CD4-positive, alpha-beta T cell treated with Interleukin-12 subunit alpha and Interleukin-12 subunit beta, for 1 hour (primary cell): ENCODE measurements at places on chromosomes 7 and 10.

DNA sequence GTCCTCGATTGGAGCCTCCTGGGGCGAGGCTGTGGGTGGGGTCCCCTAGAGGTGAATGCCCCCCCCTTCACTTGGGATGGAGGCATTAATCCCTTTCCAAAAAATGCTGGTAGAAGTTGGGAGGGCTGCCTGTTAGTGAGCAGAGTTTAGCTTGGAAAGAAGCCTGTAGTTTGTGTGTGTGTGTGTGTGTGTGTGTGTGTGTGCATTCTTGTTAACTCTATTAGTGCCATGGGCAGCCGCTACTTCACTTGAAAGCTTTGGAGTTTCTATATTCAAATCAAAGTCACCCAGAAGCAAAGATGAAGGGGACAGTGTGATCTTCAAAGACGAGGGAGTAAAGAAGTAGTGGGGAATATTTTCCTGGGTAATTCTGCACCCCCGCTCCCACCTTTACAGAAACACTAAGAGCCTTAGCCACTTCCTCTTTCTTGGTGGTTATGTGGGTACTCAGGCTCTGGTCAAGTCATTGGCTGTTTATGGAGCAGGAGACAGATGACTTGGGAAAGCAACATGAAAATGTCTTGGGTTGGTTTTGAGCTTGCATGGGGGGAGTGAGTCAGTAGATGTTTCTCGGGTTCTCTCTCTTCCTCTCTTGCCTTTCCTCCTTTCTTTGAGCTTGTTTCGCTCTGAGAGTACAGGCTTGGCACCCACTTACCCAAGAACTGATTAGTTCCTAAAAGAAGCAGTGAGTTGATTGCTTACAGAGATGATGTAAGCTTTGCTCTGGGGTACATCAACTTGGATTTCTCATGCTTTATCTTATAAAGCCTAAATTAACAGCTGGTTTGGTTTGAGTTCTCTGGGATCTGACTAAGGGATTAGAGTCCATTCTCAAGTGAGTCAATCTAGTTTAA is 35.9 kb downstream of the TCF7L2 start:
- DNase-seq: no peak

GRCh38 chr7:98982686-98983085 is 104.4 kb downstream of the TRRAP start:
- no peak for DNase-seq

GRCh38 chr10:13496164-13496563 is 32.6 kb downstream of the BEND7 start:
- no peak for DNase-seq

DNA sequence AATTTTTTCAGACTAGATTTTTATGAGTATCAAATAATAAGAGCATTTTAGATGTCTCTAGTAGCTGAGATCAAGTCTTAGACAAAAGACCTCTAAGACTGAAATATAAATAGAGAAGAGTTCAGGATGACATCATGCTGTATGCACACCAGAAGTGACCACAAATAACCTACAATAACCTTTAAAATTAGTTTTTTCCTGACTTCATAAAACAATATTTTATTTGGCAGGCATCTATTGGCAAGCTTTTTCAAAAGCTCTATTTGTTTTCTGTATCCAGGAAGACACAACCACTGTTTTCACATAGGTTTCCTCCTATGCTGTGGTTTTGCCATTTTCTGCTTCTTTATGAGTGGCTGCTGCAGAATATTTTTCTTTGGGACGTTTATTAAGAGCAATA is 359.1 kb downstream of the CRPPA start:
- no peak for DNase-seq

GRCh38 chr7:148622887-148623585 is 32.5 kb downstream of the C7orf33 start:
- DNase-seq: no peak

DNA sequence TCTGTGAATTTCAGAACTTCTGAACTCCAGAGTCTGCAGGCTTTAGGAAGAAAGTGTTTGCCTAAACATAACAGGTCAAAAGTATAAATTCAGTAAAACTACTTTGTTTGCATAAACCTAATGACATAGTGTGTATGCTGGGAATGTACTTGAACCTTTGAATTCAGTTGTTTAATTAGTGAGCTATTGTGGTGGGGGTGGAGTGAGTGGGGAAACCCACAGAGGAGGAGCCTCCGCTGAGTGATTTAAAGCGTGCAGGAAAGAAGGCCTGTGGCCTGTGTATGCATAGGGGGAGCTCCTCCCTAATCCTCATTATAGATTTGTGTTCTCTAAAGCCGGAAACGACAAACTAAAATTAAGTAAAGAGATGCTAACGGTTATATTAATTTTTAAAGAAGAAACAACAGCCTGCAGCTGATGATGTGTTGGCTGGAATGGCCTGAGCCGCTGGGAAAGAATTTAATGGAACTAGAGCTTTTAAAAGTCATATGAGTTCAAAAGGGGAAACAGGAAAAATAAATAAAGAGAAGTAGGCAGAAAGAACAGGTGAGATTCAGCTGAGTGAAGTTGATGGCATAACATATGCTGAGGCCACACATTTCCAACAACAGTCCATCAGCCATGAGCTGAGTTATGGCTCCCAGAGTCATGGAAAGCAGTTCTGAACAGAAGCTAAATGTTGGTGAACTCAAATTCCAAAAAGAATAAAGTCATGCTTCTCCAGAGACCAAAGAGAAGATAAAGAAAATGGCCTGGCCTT is 595.0 kb downstream of the GRM8 start:
- DNase-seq: no peak

DNA sequence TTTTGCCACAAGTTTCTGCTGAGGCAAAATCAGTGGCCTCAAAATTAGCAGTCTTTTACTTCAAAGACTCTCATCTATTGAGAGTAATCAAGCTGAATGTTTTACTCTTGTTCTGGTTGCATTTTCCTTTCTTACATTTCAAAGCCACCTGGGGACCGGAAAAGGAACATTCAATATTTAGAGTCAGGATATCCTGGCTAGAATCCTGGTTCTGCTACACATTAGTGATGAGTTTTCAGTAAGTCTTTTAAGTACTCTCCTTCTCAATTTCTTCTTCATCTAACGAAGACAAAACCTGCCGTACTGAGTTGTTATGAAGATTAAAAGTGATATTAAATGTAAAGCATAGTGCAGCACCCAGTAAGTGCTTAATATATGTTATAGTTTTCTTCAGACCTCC is 52.5 kb downstream of the LAMB4 start:
- DNase-seq: no peak

DNA sequence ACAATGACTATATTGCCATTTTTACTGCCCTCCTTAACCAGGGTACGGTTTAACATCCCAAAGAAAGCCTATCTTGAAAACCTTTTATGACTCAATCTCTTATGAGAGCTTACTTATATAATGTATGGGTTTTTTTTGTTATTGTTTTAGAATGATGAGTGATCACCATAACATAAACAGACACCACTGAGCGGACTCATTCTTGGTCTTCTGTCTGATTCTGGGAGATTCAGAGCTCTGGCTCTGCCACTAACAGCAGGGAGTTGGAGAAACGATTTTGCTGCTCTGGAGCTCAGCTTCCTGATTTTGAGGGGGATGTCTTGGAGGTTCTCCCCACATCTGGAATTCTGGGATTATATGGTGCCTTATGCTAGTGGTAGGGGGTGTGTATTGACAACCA is 244.1 kb downstream of the FRMD4A start:
- no peak for DNase-seq

DNA sequence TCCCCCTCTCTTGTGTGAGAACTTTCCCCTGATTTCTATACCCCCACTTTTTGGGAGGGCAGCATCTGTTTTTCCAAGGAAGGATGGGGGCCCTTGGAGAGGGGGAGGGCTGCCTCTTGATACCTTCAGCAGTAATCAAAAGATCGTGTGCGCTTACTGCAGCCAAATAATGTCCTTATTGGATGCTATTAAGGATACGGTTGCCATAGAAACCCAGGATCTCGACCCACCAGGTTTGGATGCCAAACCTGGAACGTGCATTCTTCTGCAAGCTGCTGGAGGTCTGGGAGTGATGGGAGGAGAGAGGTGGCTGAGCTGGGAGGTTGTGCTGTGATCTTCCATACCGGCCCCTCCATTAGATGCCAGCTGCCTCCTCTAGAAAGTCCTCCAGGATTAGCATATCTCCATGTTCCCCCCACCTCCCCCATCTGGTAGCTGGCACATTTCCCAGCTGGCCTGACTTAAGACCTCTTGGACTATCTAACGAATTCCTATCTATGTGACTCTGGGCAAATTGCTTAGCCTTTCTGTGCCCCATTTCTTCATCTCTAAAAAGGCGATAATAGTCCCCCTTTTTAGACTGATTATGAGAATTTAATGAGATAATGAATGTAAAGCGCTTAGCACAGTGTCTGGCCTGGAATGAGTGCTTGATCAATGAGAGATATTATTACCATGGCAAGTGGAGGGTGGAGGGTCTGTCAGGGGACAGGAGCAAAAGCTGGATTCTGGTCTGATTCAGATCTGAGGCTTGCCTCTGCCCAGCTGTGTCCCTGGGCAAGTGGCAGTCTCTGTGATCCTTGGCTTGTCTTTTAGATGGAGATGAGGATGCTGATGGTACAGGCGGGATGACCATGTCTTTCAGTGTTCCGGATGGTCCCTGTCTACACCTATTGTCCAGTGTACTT is 78.5 kb upstream of the PCBD1 start:
- no peak for DNase-seq

GRCh38 chr7:66429498-66430163 is 199.1 kb upstream of the KCTD7 start:
- DNase-seq: no peak

DNA sequence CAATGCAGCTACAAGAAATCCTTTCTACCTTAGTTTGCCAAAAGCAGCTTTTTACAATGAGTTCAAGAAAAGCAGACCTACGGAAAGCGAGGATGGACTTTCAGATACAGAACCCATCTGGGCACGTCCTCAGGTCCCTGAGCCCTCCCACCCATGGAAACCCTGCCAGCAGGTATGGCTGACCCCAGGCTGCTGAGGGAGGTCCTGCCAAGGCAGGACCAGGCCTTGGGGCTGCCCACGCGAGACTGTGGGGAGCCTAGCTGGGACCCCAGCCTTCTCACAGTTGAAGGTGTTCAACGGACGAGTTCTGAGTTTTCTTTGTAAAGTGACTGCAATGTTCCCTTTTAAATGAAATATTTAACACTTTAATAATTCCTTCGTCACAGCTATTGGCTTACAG is 245.0 kb downstream of the MGMT start:
- no peak for DNase-seq

DNA sequence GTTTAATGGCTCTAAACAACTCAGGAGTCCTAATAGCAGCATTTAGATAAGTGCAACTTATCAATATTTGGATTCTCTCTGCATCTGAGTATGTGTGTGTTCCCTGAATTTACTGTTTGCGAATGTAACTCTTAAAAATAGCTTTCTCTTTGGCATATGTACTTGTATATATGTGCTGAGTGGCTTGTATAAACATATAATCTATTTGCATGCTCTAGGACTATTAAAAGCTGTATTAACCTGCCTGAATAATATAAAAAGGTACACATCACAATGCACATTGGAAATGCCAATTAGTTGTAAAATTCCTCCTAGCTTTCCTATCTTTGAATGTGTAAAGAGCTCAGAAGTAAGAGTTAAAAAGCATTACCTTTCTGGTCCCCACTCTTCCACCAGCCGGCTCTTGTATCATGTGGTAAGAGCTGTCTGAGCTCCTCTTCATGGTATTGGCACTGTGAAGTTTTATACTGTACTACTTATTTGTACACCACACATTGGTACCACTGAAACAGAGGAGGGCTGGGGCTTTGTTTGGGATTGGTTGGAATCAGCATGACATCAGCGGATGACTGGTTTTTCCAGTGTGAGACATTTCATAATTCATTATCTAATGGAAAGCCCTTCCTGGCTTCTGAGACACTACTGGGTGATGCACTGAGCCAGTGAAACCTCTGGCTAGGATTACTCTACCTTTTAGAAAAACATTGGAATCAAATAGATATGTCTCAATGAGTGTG is at the start of gene INHBA:
Gene INHBA (minus strand): TSS at position 456 of the 737 bp plus-strand sequence. CDS start 2,716 bp downstream, outside the sequence.
- DNase-seq: no peak

- no peak for DNase-seq
These were observed 25.2 kb downstream of the CDK1 start for GRCh38 chr10:60803433-60803832.

DNA sequence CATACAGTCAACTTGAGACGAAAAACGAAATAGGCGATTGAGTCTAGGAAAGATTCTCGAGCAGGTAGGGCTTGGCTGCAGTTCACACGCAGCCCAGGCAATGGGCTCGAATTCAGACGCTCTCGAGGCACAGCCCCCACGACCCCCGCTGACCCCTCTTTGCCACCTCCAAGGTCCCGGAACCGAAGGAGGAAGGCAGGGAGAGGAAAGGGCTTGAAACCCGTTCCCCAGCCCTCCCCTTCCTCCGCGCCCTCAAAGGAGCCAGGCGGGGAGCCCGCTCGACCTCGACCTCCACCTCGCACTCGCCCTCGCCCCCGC is 441 bp downstream of the CCDC186 start:
- no peak for DNase-seq

GRCh38 chr10:45076891-45077290 is 76.2 kb downstream of the ZNF22 start:
- peak; percentile 14 for DNase-seq

- DNase-seq: no peak
These were observed 494.0 kb upstream of the POT1 start for GRCh38 chr7:125423458-125424155.

DNA sequence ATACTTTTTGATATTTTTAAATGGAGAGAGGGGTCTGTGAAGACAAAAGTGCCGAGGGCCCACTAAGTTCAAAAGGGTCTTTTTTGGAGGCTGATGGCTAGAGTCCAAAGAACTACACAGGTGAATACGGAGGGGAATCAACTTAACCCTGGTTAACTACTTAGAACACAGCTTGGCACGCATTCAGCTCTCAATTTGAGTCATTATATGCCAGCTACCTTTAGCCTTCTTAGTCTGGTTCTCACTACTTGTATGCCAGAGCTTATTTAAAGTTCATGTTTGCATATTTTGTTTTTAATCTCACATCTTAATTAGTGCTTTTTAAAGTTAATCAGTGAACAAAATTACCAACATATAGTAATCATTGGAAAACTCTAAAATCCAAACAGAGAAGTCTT is 80.8 kb downstream of the VWDE start:
- DNase-seq: no peak

DNA sequence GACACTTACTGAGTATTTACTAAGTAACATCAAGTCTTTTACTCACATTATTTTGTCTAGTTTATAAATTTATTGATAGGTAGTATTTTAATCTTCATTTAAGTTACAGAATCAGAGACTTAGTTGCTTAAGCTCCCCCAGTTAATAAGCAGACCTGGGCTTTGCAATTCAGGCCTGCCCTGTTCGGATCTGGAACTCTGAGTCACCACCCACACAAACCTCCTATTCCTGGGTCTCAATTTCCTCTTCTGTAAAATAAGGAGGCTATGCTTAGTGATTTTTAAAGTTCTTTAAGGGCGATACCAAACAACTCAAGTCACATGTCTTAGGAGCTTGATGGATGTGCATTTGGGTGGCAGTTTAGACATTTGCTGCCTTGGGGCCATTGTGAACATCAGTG is 3.5 kb upstream of the MGAM start:
- DNase-seq: no peak
